Activated gamma-delta T cell treated with anti-CD3 and anti-CD28 coated beads, Interleukin-2, amount 50 U/mL, for 16 hours (primary cell): ENCODE measurements at places on chromosomes 5 and 9.

DNA sequence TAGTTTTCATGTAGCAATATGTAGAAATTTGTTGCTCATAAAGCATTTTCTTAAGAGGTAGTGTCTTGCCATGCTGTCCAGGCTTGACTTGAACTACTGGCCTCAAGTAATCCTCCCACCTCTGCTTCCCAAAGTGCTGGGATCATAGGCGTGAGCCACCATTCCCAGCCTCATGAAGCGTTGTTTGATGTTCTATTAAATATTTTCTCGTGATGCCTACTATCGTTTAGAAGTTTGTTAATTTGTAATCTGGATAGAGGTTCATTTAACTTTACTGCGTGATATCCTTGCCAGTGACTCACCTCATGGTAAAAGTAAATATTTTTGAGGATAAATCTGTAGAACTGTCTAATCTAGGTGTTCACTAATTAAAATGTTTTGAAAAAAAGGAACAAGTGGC is 82.6 kb downstream of the VCAN start:
- DNase-seq, result no peak

- DNase-seq, result no peak
These were observed 100.8 kb downstream of the WDR41 start for GRCh38 chr5:77391240-77391765.

DNA sequence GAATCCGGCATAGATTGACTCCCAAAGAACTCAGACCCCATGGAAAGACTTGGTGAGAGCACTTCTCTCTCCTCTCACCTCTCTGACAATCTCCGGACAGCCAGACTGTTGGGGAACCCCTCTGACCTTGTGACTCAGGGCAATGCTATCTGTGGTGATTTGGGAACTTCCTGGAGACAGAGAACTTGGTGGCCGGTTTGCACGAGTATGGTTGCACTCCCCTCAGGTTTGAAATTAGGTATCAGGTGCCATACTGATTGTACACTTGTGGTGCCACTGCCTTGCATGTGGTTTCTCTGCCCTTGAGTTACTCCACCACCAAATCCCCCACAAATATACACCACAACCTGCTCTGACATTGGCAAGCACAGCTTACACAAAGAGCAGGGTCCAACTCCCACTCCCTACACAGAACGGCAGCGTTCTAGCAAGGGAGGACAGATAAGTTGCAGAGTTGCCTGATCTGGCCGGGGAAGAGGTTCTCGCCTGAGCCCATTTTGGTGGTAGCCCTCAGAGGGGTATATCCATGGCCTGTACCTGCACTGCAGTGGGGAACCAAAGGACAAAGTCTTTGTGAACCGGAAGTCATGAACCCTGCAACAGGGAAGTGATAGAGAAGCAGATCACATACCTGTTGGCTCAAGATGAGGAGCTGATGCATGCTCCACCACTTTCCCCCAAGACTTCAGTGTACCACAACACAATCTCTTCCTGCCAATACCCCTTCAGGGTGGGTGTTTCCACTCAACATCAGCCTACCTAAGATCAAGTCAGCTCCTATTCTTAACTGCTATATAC is 255.1 kb downstream of the MCTP1 start:
- DNase-seq, result no peak

DNA sequence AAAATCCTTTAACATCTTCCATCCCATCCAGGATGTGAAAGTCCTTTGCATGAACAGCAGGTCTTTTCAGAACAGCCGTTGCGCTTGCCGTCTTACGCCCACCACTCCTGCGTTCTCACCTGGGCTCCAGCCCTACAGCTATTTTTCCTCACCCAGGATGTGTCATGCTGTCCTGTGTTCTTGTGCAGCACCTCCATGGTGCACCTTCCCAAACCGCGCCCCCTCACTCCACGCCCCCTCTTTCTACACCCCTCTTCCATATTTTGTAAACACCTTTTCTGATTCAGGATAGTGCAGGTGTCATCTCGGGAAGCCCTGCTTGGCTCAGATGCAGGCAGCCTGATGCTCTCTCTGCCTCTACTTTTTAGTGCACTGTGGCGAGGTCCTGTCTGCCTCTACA is 18.4 kb downstream of the CAMK4 start:
- DNase-seq, result no peak

- DNase-seq, result no peak
These were observed 18.7 kb downstream of the KCNIP1 start for GRCh38 chr5:170522211-170523141.

- DNase-seq, result no peak
These were observed 218.2 kb upstream of the ADAMTSL1 start for GRCh38 chr9:18255747-18256146.

- no peak for DNase-seq
These were observed at the start of gene PDCD1LG2 for GRCh38 chr9:5510360-5510931. PDCD1LG2 (plus strand) TSS chr9:5510531; CDS start chr9:5522547, 12,016 bp downstream.

- no peak for DNase-seq
These were observed 119.0 kb upstream of the SLC25A48 start for GRCh38 chr5:135715267-135716055.

- DNase-seq, result no peak
These were observed 103.1 kb upstream of the PRLR start for GRCh38 chr5:35333366-35333765.

GRCh38 chr9:76707510-76707909 is 56.7 kb upstream of the PCA3 start:
- no peak for DNase-seq

- DNase-seq, result no peak
These were observed 435.9 kb downstream of the TMEM232 start for GRCh38 chr5:110290542-110290941.

GRCh38 chr9:98374385-98375051 is 119.1 kb upstream of the TBC1D2 start:
- no peak for DNase-seq

- DNase-seq, result no peak
These were observed 473.2 kb downstream of the SEMA5A start for GRCh38 chr5:9072701-9073100.

DNA sequence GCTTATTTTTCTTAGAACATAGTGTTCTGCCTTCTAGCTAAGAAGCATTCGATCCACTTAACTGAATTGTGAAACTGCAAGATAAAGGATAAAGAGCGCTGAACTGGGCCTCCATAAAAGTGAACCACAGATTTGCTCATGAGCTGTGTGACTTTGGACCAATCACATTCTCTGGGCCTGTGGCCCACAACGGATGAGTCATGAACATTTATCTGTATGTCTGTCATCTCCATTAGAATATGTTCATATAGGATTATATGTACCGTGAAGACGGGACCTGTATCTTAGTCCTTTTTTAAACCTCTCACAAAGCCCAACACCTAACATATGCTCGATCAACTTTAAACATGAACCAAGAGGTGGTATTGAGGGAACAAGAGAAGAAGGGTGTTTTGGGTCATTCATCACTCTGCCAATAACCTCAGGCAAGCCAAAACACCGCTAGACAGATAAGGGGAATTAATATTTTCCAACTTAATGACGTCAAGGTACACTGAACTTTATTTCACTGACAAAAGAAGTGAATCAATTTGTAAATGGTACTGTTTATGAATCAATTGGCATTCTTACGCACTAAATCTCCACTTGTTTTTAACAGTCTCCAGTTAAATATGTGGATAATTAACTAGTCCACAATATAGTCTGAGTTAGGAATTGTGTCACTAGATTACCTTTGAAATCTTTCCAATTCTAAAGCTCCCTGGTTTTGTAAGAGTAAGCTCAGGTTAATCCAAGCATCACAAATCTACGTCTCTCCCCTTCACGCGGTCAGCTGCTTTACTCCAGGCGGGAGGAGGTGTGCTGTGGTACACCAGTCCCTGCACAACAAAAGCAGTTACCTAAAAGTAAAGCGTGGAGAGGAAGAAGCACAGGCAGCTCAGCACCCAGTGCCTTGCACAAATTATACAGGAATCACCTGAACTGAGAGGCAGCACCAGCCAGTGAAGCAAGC is 1.6 kb downstream of the TMEM245 start:
- DNase-seq, result no peak

DNA sequence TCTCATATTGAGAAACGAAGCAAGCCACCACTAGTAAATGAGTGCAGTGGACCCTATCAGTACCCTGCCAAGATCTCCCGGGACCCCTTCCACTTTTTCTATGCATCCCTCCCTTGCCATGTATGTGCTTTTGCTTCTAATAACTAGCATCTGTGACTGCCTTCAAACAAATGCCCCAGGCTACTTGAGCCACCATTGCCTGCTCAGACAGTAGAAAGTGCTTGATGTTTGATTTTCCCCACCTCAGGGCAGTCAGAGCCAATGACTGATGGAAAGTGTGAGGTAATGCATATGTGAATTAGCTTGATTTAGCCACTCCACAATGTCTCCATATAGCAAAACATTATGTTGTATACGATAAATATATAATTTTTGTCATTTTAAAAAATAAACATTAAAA is 797.3 kb upstream of the ACO1 start:
- no peak for DNase-seq

DNA sequence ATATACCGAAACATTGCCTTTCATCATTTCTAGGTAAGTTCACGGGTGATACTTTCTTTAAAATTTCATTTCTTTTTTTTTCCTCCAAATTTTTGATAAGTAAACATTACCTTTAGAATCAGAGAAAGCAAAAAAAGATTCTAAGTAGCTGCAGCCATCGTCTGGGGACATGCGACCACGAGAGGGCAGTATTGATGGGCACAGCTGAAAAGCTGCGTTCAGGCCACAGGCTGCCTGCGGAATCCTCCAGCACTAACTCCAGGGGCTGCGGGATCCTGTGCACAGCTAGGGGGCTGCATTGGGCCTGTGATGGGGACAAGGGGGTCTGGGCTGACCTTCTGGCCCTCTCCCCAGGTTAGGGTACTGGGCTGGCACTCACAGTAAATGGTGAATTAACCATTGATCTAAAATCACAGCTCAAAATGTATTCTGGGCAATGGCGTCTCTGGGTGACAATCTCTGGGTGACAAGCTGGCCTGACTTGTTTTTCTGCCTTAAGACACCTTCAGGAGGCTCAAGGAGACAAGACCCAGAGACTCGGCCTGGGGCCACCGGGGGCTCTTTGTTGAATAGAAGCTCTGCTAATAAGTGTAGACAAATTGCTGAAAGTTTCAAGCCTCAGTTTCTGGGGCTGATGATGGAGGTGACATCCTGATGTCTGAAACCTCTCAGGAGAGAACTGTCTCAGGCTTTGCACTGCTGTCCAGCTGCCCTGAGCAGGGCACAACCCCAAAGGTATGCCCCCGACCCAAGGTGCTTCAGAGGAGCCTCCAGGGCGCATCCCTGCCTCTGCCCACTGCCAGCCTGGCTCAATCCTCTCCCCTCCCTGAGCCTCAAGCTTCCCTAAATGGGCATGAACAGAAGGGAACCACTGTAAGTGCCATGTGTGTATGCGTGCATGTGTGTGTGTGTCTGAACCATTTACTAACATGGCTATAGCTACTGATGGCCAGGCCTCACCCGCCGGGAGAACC is 44.3 kb upstream of the SARDH start:
- peak; percentile 42 for DNase-seq

DNA sequence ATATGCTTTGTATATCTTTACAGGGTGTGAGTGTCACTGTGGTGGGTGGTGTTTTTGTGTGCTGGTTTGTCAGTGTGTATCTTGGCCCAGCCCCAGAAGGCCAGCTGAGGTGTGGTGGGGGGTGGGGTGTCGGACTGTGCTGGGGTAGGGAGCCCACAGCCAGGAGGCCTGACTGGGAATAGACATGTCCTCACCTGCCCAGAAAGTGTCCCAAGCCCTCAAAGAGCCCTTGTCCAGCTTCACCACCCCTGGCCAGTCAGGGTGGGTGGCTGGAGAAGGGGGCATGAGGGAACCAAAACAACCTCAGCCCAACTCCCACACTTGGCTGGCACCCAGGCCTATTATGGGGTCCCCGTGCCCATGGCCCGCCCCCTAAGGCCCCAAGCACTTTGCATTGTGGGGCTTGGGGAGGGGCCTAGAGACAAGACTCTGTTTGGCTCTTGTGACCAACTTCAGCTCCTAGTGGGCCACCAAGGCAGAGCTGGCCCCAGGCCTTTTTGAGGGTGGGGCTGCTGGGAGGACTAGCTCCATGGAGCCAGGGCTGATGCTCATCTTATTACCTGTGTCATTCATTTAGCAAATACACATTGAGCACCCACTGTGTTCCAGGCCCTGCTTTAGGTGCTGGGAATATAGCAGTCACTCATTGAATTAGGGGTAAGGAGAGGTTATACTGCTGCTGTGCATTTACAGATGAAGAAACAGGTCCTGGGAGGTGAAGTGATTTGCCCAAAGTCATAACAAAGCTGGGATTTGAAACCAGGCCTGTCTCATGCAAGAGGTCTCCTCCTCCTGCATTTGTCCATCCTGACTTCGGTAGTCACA is 56.2 kb upstream of the PSD2 start:
- no peak for DNase-seq

DNA sequence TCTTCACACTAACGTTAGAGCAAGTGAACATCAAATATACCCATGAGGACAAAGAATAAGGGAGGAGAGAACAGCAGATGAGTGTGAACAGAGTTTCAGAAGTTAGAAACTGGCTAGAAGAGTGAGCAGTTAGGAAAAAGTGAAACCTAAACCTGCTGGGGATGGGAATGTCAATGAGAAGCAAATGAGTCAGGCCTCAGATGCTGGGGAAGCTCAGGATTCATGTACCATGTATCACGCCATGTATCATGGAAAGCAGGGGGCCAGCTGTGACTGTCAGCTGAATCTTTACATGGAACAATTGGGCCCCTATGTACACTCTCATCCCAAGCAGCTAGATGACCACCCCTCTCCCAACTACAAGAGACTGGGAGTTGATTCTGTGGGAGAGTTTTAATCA is 16.2 kb downstream of the GDF9 start:
- DNase-seq, result no peak

- DNase-seq, result no peak
These were observed 98.1 kb downstream of the PAX5 start for GRCh38 chr9:36935768-36936497.

GRCh38 chr5:42641336-42642005 is 115.1 kb upstream of the CCDC152 start:
- DNase-seq, result no peak

DNA sequence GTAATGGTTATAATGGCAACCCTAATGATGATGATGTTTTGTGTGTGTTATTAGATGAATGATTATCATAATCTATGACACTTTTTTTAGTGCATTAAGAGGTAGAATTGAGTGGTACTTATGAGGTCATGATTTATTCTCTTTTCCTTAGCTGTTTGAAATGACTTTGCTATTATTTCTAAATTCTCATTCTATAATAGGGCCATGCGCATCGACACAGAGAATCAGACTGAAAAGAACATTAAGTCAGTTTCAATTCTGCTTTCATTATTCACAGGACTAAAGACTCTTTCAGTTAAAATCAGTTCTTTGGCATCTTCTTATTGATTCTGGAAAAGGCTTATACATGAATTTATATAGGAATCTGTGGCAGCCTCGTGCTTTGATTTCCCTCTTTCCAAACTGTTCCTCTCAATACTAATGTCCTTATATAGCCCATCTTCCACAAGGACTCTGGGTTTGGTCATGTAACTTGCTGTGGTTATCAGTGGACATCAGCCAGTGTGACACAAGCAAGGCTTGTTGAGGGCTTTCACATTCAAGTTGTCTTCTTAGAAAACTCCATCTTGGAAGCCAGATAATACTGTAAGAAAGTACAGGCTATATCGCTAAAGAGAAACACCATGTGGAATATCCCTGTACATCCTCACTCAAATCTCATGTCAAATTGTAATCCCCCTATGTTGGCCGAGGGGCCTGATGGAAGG is 140.3 kb upstream of the CHD1 start:
- no peak for DNase-seq

- no peak for DNase-seq
These were observed 51.2 kb downstream of the DIAPH1 start for GRCh38 chr5:141567513-141568117.

GRCh38 chr9:135334953-135335460 is 144.6 kb upstream of the PPP1R26 start:
- DNase-seq, result no peak
